ENCODE measurements at places on chromosomes 6 and 20.
A peak's percentile ranks its signal among the peaks of the same experiment; 100 is the strongest.

DNA sequence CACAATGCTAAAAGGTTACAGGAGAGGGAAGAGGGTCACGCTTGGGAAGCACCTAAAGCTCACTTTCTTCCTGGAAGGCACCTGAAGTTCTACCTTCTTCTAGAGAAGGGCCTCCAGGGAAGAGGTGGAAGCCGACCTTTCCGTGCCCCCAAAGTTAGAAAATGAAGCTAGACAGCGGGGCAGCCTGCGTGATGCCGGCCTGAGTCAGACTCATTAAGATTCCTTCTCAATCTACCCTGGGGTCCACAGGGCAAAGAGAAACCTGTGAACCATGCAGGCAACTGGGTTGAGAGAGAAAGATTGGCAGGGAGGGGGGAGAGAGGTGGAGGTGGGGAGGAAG lies 54.8 kb upstream of the CCDC167 start:
- DNase-seq, result no peak

- DNase-seq, result no peak
These were observed 135.8 kb downstream of the KIF16B start for GRCh38 chr20:16437387-16437996.

DNA sequence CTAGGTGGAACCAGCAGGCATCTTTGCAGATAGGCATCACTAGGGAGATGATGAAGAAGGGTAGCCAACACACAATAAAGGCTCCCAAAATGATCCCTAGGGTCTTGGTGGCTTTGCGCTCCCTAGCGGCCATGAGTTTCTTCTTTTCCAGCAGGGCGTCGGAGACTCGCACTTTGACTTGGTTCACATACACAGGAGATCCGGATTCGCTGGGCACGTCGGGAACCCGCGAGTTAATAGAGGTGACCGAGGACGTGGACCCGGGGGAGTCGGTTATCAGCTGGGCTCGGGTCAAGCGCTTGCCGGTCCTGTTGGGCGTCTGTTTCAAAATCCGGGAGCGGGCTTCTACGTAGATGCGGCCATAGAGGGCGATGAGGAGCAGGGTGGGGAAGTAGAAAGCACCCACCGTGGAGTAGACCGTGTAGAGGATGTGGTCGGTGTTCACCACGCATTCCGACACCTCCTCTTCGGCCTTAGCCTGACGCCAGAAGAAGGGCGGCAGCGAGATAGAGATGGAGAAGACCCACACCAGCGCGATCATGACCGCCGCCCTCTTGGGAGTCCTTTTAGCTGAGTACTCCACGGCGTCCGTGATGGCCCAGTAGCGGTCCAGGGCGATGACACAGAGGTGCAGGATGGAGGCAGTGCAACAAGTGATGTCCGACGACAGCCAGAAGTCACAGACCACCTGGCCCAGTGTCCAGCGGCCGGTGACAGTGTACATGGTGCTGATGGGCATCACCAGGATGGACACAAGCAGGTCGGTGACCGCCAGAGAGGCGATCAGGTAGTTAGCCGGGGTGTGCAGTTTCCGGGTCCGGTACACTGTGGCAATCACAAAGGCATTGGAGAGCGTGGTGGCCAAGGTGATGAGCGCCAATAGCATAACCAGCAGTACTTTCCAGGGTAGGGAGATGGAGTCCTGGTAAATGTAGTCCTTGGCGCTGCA lies 658 bp downstream of the HTR1B start:
- DNase-seq, result no peak

DNA sequence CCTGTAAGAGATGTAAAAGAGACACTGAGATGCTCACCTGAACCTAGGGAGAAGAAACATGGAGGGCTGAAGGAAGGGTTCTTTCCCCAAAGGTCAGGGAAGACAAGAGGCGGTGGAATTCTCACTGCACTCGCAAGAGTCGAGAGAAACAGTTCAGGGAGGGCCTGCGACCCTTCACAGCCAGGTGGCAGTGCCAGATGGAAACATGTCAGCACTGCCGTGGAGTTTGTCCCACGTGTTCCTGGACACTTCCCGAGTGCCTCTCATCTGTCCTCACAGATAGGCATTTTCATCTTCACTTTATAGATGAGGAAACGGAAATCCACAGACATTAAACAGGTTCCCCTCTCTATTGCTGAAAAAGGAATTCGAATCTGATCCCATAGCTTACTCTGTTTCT lies 70.4 kb upstream of the SYNJ2 start:
- no peak for DNase-seq

DNA sequence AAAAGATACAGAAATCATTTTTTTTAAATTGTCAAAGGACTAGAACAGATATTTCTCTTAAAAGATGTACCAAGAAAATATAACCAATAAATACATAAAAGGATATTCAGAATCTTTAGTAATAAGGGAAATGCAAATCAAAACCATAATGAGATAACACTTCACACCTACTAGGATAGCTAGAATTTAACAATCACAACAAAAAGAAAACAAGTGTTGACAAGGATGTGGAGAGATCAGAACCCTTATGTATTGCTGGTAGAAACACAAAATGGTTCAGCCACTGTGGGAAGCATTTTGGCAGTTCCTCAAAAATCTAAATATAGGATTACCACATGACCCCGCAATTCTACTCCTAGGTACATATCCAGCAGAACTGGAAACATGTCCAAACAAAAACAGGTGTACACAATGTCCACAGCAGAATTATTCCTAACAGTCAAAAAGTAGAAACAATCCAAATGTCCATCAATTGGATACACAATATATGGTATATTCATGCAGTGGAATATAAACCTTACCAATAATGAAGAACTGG lies 211.0 kb downstream of the LRFN2 start:
- DNase-seq, result no peak

GRCh38 chr6:38057994-38058393 lies 238.5 kb downstream of the ZFAND3 start:
- DNase-seq, result no peak

DNA sequence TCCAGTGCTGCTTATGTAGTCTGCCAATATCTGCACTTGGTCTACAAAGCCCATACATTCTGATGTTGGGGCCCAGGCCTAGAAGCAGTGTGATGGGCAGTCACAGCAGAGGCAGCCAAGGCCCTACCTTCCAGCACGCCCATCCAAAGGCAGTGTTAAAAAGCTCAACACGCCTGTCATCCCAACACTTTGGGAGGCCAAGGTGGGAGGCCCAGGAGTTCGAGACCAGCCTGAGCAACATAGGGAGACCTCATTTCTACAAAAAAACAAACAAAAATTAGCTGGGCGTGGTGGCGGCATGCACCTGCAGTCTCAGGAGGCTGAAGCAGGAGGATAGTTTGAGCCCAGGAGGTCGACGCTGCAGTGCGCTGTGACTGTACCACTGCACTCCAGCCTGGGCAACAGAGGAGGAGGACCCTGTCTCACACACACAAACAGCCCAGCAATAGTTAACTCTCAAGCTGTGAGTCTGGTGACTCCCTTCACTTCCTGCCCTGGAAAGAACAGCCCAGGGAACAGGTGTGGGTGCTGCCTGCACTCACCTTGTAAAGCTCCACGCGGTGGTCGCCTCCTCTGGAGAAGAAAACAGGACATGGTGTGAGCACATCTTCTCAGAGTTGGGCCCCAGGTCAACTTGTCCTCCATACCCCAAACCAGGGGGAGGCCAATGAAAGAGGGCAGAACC lies 68.8 kb downstream of the PYGB start:
- no peak for DNase-seq

DNA sequence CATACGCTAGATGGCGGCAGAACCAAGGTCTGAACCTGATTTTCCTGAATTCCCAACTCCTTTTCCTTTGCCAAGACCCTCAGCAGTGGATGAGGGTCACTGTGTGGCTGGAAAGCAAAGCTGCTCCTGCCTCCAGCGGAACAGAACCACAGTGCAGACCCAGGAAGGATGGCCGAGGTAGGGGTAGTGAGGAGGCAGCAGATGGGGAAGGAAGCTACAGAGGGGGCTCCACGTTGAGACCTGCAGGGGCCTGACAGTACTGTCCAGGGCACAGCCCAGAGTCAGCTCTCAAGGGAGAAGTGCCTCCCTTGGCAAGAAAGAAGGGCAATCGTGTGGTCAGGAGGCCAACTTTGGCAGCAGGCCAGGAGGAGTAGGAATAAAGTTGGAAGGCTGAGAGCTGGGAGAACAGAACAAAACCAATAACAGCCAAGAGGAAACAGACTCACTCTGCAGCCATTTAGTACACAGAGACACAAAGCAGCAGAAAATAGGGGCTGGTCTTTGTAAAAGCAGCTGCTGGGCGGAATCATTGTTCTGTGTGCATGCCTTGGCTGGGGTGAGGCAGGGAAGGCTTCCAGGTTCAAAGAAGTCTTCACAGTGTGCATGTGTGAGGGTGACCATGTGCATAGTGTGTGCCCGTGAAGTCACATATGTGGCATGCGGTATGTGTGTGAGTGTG lies 3.1 kb downstream of the GABRR2 start:
- peak; percentile 82 for DNase-seq

- DNase-seq, result no peak
These were observed 210.0 kb upstream of the SNX9 start for GRCh38 chr6:157613011-157613522.

DNA sequence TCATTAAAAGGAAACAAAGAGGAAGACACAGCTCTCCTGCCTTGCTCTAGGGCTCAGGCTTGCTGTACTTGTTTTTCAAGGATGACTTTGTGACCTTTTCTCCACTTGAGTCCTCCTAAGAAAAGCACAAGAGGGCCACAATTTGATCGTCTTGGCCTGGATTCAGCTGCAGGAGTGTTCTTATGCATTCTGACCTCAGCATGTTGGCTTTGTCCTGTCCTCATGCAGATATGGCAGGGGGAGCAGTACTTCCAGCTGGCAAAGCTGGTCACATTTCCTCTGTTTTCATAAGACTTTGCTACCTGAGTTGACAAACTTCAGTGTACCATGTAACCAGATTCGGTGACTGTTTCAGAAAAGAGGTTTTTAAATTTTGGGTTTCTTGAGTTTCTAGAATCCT lies 30.8 kb downstream of the KDM1B start:
- no peak for DNase-seq

DNA sequence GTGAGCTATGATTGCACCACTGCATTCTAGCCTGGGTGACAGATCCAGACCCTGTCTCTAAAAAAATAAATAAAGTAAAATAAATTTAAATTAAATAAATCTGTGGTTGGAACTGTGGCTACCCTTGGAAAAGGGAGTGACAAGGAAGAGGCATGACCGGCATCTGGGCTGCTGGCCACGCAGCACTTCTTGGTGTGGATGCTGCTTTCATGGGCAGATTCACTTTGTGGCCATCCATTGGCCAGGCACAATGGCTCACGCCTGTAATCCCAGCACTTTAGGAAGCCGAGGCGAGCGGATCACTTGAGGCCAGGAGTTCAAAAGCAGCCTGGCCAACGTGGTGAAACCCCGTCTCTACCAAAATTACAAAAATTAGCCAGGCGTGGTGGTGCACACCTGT lies 16.1 kb downstream of the EBF4 start:
- no peak for DNase-seq

DNA sequence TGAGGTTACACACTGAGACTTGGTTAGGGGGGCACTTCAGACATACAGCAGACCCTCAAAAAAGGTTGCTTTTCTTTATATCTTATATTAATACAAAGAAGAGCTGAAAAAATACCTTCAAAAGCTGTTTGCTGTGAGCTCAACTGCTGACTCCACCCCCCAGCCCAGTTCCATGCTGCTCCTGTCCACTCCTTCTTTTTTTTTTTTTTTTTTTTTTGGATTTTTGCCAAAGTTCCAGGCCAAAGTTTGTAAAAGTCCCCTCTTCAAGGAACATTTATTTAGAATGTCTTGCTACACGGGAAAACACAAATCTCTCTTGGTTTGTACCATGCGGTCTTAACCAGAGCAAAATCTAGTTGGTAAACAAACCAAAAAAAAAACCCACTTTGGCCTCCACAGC lies 85.3 kb upstream of the AKAP12 start:
- DNase-seq, result peak; percentile 51

GRCh38 chr6:9484686-9485085 lies 930.2 kb downstream of the TFAP2A start:
- no peak for DNase-seq
